Stimulated activated CD4-positive, alpha-beta T cell treated with anti-CD3 and anti-CD28 coated beads, Interleukin-4, amount 100 ng/mL, for 1 hour (primary cell): ENCODE measurements at places on chromosomes 16 and 17.
A peak's percentile ranks its signal among the peaks of the same experiment; 100 is the strongest.

DNA sequence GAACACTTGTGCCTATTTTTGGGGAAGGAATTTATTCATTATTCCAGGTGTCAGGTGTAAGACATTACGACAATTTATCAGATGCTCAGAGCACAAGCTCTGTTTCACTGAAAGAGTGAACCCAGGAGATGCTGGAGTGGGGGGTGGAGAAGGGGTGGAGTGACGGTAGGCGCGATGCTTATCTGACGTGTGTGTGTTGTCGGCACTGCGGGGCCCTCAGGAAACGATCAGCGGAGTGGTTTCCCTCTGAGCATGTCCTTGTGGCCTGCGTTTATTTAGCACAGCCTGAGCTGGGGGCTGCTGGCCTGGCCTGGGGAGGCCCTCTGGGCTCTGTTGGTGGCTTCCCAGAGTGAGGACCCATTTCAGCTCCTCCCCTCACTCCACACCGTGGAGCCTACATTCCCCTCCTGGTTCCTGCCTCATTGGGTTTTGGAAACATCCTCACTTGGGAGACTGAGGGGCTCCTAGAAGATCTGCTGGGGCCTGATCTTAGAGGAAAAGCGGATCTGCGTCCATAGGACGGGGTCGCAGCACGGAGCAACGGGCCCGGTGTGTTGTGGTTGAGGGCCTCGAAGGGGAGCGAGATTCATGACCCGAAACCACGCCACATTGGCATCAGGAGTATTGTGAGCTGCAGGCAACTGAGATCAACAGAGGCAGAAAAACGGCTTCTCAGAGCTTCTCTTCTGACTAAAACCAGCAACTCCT is 19.0 kb upstream of the GNG13 start:
- peak; percentile 16 for DNase-seq

- no peak for DNase-seq
Observed at GRCh38 chr17:67353929-67354574, 12.3 kb downstream of the PSMD12 start.

DNA sequence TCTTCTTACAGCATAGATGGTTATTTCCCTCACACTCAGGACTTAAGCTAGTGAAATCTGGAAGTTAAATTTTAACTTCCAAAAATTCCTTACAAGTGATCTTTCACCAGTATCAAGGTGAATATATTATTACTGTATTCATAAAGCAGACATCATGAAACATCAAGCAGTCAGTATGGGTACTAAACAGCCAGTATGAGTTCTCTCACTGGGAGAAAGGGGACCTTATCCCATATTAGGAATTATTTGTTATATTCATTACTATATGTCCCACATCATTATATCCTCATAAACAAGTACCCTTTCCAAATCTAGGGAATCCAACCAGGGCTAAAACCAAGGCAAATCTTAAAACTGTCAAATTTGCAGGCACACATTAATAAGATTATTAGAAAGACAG is 15.3 kb downstream of the NUFIP2 start:
- no peak for DNase-seq

DNA sequence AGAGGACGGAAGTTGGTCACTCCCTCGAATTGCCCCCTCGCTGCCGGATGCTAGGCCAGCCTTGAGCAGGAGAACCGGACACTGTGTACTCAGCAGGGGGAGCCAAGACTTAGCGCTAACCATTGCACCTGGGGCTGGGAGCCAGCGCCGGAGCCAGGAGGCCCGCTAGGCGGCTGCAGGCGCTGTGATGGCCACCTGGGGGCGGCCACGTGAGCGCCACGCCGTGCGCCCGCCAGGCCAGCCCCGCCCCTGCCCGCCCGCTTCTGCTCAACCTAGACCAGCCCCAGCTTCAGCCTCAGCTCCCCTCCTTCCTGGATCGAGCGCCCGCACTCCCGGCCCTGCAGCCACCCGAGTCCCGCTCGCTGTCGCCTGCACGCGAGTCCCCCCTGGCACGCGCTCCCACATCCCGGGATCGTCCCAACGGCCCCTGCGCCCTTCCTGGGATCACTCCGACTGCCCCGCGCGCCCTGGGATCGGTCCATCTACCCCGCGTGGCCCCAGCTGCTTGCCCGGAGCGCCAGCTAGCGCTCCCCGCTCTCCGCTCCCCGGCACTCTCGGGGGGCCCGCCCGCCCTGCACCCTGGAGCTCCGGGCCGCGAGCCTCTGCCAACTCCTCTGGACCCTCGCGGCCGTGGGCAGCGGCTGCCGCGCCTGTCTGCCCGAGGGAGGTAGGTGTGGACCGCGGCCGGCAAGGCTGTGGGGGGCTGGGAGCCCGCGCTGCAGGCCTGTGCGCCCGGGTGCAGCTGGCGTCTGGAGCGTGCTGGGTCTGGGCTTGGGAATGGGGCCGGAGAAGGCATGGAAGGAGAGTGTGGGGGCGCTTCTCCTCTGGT is at the start of gene EEF2K:
EEF2K (plus strand) TSS at position 266 of the 829 bp plus-strand sequence. CDS start 19,452 bp downstream, outside the sequence.
- peak; percentile 86 for DNase-seq

- DNase-seq: no peak
Observed at GRCh38 chr16:49280105-49280741, 1.4 kb downstream of the CBLN1 start.

- DNase-seq: no peak
Observed at GRCh38 chr16:13883881-13884280, 36.1 kb upstream of the ERCC4 start.

- no peak for DNase-seq
Observed at GRCh38 chr16:87322833-87323726, 5.9 kb upstream of the C16orf95 start.

DNA sequence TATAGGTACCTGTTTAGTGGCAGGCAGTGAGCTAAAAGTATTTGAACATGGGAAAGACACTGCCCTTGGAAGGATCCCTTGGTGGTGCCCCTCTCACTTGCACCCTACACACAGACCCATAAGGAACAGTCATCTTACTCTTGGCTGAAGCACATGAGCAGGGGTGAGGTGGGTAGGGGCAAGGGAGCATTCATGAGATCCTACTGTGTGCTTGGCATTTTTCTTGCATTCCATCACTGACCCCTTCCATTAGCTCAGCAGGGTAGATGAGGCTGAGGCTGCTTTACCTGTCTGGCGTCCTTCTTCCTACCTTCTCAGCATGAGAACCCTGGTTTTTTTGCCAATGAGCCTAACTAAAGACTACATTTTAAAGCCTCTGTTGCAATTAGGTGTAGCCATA is 48.3 kb downstream of the CCT6B start:
- no peak for DNase-seq

DNA sequence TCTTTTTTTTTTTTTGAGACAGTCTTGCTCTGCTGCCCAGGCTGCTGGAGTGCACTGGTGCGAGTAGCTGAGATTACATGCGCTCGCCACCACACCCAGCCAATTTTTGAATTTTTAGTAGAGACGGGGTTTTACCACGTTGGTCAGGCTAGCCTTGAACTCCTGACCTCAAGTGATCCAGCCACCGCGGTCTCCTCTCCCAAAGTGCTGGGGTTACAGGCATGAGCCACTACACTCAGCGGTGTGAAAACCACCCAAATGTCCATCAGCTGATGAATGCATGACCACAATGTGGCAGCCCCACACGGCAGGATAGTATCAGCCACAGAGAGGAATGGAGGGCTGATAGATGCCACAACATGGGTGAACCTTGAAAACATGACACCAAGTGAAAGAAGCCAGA is 2.1 kb downstream of the P2RX5 start:
- DNase-seq: no peak

DNA sequence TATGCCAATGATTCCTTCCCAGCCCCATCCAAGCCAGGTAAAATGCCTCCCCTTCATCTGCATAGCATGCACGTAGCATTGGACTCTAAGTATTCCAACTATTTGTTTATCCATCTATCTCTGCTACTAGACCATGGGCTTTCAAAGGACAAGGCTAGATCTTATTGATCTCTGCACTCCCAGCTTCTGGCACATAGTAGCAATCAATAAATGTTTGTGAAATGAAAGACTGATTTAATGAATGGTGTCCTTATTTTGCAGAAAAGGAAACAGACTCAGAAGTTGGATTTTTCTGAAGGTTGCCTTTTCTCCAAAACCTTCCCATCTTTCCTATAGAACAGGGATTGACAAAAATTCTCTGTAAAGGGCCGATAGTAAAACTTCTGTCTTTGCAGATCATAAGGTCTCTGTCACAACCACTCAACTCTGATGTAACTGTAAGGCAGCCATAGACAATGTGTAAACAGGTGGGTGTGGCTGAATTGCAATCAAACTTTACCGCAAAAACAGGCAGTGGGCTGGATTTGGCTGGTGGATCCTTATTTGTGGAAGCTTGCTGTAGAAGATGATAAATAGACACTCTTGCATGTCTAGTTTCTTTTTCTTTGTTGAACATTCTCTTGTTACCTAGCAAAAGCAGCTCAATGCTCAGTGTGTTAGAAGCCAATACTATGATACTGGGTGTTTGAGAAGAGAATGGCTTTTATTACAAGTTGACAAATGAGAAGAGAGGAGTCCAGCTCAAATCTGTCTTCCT is 7.6 kb upstream of the CMTR2 start:
- DNase-seq: no peak

DNA sequence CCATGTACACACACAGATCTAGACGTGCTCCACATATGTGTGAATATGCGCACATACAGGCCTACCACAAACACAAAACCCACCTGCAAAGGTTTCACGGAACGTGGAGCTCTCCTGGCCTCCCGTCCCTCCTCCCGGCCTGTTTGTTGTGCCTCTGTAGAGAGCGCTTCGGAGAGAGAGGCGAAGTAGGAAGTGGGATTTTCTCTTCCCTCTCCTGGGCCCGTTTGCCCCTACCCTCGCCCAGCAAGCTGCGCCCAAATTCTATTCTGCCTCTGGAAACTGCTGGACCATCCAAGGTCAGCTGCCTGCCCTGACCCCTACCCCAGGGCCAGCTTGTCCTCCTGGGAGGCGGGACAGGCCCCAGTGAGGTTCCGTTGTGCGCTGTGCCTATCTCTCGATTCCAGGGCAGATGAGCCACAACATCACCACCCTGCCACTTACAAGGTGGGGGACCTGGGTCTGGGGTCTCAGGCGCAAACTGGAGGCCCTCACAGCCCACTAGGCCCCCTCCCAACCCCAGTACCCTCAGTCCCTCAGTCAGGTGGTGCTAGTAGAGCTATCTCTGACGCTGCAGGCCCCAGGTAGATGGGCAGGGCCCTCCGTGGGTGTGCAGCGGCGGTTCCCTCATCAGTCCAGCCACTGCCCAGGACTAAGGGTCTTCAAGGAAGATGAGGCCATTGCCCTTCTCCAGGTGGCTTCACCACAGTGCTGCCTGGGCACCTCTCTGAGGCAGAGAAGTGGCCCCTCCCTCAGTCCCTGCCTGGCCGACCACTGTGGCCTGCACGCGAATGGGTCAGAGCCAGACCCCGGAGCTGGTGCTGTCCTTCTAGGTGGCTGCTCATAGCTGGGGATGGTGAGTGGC is 54.2 kb downstream of the BEAN1 start:
- DNase-seq: no peak

- no peak for DNase-seq
Observed at GRCh38 chr16:79899316-79899715, 298.8 kb upstream of the MAF start.
